ENCODE measurements at places on chromosomes 12 and 14.

GRCh38 chr14:71319666-71320065 lies 412.4 kb downstream of the PCNX1 start:
- DNase-seq = no peak

DNA sequence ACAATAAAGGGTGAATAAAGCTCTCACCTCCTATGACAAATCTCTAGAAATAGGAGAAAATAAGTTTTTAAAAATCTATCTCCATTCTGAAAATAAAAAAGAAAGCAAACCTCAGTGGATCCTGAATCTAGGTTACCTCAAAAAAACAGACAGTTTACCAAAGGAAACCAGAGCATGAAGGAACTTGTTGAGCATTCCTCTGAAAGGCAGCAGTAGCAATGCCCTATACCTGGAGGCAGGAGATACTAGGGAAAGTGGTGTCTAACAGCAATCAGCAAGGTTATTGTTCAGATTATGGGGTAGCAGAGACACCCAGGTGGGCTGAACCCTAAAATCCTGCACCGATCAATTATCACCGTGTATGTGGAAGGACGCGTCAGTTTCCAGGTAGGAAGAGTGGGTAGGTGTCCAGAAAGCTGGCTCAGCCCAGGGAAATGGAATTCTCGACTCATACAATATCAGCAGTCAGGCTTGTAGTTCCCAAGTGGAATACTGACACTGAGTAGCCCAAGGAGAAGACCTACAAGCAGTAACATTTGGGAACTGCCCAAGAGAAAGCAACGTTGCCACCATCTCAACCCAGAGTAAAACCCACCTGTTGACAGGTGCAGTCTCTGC lies 128.3 kb downstream of the ST8SIA1 start:
- no peak for DNase-seq

GRCh38 chr14:75144944-75145343 lies 18.1 kb upstream of the NEK9 start:
- DNase-seq = no peak

GRCh38 chr14:98477935-98478334 lies 794.1 kb downstream of the BCL11B start:
- no peak for DNase-seq

- no peak for DNase-seq
These were observed 277.9 kb upstream of the FLRT2 start for GRCh38 chr14:85252011-85252410.

- DNase-seq = no peak
These were observed 10.0 kb upstream of the NRDE2 start for GRCh38 chr14:90341784-90342183.

GRCh38 chr14:54301359-54301758 lies 95.4 kb upstream of the CDKN3 start:
- DNase-seq = no peak

GRCh38 chr12:104182144-104182543 lies 33.4 kb upstream of the TXNRD1 start:
- DNase-seq = no peak

DNA sequence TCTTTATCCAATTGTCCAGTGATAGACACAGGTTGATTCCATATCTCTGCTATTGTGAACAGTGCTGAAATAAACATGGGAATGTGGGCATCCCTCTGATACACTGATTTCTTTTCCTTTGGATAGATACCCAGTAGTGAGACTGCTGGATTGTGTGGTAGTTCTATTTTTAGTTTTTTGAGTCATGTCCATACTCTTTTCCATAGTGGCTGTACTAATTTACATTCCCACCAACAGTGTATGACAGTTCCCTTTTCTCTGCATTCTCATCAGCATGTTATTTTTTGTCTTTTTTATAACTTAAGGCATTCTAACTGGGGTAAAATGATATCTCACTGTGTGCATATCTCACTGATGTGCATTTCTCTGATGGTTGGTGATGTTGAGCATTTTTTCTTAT lies 24.8 kb upstream of the VASH1 start:
- DNase-seq = no peak

- DNase-seq = no peak
These were observed 2.4 kb upstream of the CISTR start for GRCh38 chr12:53754188-53754585.

- DNase-seq = no peak
These were observed 131.6 kb downstream of the PPFIA2 start for GRCh38 chr12:81627336-81628189.

DNA sequence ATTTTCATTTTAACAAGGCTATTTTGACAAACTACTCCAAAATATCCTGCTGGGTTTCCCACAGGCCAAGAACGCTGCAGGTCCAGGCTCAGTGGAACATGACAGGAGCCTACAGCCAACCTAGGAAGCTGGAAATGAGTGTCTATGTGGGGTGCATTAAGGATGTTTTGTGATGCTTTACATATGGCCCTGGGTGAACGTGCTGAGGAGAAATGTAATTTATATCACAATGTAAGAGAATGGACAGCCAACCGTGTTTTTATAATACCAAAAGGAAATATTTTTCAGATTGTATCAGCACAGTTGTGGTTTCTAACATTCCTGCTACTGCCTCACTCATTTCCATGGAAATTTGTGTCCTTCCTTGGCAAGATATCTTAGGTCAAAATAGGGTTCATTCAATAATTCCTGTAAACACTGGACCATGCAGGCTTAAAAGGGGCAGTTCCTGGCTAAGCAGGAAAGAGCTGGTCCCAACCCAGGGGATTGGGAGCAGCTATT lies 51.5 kb downstream of the ST8SIA1 start:
- DNase-seq = no peak

DNA sequence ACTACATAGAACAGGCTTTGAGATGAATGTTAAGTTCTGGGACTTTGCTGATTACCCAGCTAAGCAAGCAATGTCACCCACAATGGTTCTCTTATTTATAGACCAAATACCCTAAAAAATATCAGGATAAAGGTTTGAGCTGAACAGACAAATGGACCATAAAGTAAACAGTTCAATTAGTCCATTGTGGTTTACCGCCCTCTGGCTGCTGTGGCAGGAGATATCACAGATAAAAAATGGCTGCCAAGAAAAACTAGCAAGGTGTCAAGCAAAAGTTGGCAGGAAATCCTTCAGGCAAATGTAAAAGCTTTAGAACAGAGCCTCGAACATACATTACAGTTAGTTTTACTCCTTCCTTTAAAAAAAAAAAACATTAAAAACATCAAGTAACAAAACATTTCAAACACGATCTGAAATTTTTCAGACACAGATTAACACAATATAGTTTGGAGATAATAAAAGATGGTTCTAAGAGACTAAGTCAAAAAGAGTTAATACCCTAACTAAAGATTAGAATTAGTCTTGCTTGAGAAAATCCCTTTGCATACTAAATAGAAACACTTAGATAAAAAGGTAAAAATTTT lies 41.3 kb downstream of the MED13L start:
- DNase-seq = no peak

DNA sequence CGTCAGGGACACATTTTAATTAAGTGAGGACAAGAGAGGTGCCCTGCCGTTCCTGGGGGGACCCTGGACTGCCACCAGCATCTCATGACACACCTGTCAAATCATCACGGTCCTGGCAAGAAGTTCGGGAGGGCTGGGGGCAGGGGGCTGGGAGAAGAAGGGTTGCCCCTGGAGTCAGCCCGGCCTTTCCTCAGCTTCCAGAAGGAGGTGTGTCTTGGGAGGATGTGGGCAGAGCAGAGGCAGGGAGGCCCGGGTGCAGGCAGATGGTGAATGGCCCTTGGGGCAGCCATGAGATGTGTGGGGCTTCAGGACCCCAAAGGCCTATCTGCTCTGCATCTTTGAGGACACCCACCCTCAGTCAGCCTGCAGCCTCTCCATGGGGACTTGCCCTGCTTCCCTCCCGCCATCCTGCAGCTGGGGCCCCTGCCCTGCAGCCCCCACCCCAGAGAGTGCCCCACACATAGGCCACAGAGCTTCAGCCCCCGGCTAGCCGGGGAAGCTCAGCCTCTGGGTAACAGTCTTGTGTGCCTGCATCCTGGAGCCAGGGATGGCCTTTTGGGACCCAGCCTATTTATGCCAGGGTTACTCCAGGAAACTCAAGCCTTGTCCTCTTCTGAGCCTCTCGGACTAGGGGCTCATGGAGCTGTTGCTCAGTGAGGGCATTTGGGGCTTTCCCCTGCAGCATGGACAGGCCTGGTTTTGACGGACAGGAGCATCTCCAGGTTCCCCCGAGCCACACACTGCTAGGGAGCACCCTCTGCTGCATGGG lies 178.5 kb downstream of the KIF26A start:
- DNase-seq = no peak

DNA sequence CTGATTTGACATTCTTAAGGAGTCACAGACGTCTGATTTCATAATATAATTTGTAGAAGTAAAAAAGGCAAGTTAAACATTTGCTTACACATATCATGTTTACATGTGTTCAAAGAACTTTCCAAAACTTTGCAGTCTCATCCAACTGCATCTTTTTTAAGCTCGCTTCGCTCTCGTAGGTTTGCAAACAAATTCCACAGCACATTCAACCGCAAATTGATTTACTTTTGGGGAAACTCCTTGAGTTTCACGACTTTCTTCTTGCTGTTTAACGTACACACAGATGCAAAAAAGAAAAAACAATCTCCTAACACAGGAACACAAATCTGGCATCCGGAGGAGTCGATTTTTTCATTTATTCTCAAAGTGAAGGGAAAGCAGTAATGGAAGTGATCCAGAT lies 1149.5 kb downstream of the VRK1 start:
- DNase-seq = no peak

DNA sequence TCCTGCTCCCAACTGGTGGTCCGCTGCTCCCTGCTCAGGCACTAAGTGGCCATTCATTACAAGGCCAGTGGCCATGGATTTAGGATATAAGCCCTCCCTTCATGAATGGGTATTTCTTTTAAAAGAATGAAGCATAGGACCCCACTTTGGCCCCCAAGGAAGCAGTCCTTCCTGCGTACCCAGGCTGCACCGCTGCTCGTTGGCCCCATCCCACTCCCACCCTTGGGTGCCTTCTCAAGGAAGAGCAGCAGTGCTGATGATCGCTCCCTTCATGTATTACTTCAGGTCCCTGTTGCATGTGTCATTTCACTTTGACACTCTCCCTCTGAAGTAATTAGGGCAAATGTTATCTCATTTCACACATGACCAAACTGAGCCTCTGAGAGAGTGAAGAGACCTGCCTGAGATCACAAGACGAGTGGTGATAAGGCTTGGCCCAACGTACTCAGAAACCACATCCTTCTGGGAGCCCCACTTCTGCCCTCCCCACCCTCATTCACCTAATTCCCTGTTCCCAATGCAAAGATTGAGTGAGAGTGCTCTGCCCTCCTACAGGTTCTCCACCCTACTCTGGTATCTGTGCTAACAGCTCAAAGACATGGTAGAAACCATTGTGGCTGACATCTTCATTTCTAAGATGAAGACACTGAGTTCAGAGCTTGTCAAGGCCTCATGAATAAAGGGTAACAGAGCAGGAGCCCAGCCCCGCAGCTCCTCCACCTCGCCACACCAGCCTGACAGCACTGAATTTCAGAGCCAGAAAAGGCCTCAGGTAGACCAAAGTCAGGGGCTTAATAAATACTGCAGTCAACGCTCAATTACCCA lies 10.3 kb upstream of the KRT2 start:
- DNase-seq = no peak

DNA sequence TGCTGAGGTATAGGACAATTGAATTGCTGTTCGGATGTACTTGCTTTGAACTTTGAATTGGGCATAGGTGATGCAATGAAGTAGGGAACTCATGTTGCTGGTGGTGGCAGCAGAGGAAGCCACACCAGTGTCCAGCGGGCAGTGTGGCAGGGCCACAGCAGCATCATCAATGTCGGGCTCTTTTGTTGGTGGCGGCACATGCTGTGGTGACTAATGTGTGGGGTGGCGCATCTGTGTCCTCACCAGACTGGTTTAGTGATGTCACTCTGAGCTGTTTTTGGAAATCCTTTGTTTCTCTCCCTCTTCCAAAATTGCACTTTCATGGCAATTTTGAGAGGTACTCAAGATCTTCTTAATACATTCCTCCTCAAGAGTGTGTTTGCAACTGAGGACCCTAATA lies 187.6 kb downstream of the ETNK1 start:
- no peak for DNase-seq

DNA sequence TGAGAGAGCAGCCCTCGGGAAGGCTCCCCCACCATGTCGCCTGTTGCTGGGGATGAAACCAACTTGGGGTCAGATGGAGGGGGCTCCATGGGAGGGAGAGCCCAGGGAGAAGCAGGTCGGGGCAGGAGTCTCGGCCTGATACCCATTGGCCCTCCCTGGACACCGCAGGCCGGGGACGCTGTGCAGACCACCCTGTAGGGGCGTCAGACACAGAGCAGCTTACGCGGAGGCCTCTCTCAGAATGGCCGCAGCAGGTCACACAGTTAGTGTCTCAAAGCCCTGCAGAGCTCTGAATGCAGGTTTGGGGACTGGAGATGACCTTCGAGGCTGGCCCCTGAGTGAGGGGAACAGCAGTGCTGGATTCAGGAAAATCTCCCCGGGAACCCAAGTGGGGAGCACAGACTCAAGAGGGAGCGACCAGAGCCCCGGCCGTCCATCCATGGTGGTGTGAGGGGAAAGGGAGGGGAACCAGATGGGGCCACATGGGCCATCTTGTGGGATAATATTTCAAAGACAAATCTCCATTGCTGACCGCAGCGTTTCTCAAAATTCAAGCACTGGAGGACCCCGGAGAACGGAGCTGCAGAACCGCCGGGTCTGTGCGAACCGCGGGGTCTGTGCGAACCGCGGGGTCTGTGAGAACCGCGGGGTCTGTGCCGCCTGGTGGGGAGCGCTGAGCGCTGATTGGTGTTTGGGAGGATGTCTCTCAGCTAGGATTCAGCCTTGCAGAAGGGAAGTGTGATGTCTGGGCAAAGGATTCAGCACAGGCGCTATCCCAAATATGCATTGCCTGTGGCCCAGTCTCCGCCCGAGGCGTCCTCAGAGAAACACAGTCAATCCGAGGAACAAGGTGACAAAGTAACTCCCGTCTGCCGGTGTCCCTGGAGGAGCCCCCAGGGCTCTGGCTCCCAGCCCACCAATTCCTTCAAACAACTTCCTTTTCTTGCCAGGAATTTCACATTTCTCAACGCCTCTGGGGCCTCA lies 324.4 kb upstream of the RTL1 start:
- no peak for DNase-seq

DNA sequence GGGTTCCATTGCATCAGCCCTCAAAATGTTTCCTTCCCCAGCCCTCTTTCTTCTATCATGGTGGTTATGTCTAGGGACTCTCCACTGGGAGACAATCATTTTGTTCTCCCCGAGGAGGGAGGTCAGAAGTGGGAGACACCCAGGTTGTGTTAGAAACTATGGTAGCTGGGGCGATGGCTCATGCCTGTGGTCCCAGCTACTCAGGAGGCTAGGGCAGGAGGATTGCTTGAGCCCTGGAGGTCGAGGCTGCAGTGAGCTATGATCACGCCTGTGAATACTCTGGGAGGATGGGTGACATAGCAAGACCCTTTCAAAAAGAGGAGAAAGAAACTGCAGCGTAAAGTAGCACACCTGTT lies 13.0 kb upstream of the LRRC23 start:
- DNase-seq = no peak

GRCh38 chr12:52415870-52416750 lies 10.0 kb upstream of the KRT82 start:
- DNase-seq = no peak

DNA sequence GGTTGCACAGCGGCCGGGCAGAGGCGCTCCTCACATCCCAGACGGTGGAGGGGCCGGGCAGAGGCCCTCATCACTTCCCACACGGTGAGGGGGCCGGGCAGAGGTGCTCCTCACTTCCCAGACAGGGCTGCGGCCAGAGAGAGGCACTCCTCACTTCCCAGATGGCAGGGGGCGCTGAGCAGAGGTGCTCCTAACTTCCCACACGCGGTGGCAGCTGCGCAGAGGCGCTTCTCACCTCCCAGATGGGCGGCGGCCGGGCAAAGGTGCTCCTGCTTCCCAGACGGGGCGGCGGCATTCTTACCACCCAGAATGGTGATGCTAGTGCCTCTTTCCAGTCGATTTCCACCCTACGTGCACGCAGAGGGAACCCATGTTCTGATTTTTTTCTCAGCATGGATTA lies 304.4 kb downstream of the RGS6 start:
- no peak for DNase-seq
